ENCODE measurements at places on chromosomes 13 and 19.

- no peak for DNase-seq
Observed at GRCh38 chr13:45102136-45102507, 18.2 kb upstream of the GTF2F2 start.

DNA sequence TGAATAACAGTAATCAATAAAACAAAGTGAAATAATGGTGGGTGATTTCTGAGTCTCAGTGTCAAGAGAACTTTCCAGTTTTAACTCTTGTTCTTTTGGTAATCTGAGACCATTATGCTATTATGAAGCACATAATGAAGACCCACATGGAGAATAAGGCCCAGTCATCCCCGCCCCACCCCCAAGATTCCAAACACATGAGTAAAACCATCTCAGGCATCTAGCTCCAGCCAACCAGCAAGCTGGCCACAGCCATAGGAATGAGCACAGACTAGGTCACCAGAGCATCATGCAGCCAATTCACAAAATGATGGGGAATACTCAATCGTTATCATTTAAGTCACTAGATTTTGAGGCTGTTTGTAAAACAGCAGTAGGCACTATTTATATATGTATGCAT lies 1769.0 kb upstream of the PCDH20 start:
- peak; percentile 42 for DNase-seq

DNA sequence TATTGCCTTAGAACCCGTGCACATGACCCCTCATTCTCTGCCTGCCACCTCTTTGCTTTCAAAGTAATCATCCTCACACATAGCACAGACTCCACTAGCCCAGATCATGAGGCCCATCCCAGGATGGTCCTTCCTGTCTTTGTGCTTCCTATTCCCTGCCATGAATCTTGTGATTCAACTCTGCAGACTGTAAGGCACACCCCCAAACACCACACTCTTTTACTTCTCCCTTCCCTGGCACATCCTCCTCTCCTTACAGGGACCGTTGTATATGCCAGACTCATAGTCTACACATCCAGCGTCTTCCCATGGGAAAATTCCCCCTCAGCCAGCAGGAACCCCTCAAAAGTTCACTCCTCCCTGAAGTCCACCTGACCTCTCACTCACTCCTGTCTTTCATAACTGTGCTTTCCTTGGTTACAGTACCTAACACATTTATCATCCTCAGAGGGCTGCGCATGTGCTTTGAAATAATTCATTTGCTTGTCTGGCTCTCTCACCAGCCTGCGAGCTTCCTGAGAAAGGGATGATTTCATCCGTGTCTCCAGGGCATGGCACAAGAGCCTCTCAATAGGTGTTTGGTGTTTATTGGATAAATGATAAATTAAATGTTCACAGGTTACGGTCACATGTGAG lies 26.8 kb upstream of the LRCH1 start:
- no peak for DNase-seq

DNA sequence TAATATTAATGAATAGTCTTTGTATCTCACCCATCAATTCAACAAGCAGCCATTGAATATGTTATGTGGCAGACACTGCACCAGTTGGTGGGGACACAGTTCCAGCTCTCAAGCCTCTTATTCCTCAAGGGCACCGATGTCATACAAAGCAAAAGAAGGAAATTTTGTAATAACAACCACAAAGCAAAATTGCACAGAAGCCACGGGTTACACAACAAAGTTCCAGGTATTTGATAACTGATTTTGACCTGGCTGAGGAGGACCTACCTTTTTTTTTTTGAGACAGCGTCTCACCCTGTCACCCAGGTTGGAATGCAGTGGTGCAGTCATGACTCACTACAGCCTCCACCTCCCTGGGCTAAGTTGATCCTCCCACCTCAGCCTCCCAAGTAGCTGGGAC lies 266.7 kb downstream of the FOXO1 start:
- no peak for DNase-seq

DNA sequence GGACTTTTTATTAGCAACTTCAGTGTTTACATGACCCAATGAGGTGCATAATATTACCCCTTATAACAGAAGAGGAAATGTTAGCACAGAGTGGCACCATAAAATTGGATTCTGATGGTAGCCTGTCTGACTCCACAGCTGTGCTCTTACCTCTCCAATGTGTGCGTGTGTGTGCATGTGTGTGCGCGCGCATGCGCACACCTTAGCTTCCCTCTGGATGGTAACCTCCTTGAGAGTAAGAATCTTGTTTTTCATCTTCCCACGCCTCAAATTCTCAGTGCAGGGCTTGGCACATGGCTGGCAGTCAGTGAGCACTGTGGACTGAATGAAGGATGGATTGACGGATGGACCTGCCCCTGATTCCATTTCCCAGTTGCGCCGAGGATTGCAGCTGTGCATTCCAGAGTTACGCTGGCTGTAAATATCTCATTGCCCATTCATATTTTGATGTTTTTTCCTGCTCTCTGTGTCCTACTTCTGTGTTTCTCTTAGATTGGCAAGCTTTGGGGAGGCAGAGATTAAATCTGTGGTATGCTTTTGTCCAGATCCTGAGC lies 99.2 kb upstream of the WASF3 start:
- no peak for DNase-seq

DNA sequence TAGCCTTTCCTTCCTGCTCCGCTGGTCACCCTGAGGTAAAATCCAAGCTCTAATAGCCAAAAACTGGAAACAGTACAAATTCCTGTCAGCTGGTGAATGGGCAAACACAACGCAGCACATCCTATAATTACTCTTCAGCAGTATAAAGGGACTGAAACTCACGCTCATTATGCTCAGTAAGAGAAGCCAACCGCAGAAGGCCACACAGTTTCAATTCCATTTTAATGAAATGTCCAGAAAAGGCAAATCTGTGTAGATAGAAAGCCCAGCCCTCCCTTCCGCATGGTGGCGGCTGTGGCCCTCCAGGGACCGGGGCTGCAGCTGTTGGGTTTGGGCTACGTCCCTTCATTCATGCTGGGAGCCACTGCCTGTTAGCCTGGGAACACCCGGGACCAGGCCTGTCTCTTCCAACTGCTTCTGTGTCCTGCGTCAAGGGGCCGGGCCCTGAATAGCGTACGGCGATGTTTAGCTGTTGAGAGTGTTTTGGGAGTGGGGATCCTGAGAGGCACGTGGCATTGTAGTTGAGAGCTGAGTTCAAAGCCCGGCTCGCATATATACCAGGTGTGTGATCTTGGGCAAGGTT lies 23.5 kb downstream of the NKPD1 start:
- no peak for DNase-seq

DNA sequence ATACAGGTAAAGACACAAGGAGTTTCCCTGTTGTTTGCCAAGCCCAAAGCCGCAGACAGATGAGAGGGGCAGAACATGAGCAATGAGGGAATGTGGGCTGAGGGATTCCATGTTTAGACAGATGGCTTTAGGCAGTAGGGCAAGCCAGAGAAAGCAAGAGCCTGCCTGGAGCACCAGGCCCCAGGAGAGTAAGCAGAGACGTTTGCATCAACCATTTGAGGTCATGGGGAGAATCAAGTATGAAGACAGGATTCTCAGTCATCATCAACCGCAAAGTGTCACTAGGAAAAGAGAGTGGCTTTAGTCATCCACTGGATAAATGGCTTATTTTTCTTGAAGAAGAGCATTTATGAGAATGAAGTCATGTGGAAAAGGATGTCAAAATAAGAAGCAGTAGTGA lies 184.7 kb downstream of the COG6 start:
- DNase-seq: no peak

- no peak for DNase-seq
Observed at GRCh38 chr13:41675306-41675705, 218.0 kb downstream of the RGCC start.

DNA sequence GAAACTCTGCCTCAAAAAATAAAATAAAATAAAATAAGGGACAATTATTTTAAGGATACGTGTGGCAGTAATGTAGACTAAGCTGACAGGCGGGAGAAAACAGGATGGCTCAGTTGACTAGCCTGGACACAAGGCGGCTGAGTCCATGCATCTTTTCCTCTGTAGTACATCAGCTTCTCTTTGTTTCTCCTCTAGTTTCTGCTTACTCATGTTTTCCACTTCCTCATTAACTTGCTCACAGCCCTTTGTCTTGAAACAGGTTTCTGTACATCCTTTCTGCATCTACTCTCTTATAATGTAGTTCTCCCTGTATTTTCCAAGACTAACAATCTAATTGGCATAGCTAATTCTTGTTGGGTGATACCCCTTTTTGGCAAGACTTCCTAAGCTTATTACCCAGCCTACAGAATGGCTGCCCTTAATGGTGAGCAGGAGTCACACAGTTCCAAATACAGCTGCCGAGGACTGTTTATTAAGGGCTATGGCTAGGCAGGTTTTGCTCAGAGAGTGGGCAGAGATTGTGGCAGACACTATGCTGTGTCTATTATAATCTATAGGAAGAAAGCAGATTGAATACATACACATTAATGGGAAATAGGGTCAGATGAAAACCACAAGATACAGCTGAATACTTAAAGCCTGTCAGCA lies 58.7 kb upstream of the KLF5 start:
- peak; percentile 16 for DNase-seq

DNA sequence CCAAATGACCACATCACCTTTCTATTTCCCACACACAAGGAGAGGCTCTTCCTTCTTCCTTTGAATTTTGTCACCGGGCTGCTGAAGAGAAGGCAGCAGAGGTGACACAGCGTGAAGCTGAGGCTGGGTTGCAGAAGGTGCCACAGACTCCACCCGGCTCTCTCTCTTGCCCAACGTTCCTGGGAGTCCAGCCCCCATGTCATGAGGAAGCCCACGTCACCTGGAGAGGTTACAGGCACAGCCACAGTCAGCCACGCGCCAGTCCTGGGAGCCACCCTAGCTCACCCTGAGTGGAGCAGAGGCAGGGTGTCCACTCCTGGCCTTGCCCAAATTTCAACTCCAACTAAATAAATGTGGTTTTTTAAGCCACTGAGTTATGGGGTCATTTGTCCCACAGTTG lies 4.8 kb upstream of the TMEM255B start:
- no peak for DNase-seq
